ENCODE measurements at places on chromosomes 5 and 9. TPM values are rescaled to one million over a fixed set of nuclear protein-coding genes. Genes with fewer than 3 reads are reported as not detected.

The PDGFRB gene
- total RNA-seq, result 186 TPM

The SLC34A1 gene
- total RNA-seq, result not detected

The SLC25A46 gene
- 50.7 TPM for total RNA-seq

The PCDH12 gene
- 0.15 TPM for total RNA-seq

The KIF12 gene
- not detected for total RNA-seq

The FAM221B gene
- not detected for total RNA-seq

- H3K4me1 ChIP-seq, result no peaks in the 10 kb centered on the region
- no peak overlapping the region for H3K4me3 ChIP-seq
- H3K27ac ChIP-seq, result no peak overlapping the region
- no peak for DNase-seq
- H3K36me3 ChIP-seq, result peaks cover 4% of the 10 kb centered on the region
These were observed 150.7 kb upstream of the RASGRF2 start for GRCh38 chr5:80809451-80809850.

DNA sequence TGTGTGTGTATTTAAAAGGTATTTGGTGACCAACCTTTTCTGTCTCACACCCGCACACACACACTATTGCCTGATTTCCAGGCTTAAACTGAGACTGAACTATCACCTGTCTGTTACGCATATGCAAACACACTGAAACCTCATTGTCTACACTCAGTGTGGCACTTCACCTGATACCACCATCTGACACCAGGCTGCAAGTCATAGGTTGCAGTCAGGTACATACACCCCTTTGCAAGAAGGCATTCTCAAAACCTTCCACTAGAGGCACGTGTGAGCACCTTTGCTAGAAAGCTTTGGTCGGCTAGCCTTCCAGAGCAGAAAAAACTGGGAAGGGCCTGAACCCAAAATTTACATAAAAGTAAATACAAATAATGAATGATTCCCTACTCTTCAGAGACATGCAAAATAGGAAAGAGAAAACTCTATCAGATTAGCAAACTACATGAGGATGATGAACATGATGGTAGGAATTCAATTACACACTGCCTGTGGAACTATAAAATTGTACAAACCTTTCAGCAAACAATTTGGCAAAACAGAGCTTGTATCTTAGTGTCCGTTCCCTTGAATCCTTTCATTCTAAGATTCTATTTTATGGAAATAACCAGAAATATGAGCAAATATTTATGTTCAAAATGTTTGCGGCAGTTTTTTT lies 5.9 kb upstream of the FOXD1 start:
- no peak overlapping the region for H3K4me3 ChIP-seq
- DNase-seq, result peak; percentile 58
- no peaks in the 10 kb centered on the region for H3K36me3 ChIP-seq

DNA sequence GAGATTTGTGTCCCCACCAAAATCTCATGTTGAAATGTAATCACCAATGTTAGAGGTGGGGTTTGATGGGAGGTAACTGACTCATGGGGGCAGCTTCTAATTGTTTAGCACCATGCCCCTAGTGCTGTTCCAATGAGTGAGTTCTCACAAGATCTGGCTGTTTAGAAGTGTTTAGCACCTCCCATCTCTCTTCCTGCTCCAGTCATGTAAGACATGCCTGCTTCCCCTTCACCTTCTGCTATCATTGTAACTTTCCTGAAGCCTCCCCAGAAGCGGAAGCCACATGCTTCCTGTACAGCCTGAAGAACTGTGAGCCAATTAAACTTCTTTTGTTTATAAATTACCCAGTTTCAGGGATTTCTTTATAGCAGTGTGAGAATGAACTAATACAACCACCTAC lies 170.5 kb downstream of the NDUFS4 start:
- H3K27me3 ChIP-seq, result peaks cover 20% of the 10 kb centered on the region
- no peak overlapping the region for H3K4me3 ChIP-seq
- no peak for DNase-seq
- H3K27ac ChIP-seq, result no peak overlapping the region
- no peaks in the 10 kb centered on the region for H3K36me3 ChIP-seq
- H3K4me1 ChIP-seq, result no peaks in the 10 kb centered on the region

DNA sequence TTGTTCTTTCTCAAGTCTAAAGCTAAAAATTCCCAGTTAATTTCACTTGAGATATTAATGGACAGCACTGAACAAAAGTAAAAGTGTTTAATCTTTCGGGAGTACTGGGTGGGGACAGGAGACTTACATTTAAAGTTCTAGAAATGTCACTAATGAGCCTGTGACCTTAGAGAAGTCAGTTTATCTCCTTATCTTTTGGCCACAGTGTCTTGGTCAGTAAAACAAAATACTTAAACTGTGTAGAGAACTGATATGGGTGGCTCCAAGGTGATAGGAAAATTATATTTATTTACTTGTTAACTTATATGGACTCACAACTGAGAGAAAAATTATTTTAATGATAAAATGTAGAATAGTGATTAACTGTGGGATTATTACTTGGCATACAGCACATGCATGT lies 8.9 kb downstream of the IPO11 start:
- no peak overlapping the region for H3K27ac ChIP-seq
- no peaks in the 10 kb centered on the region for H3K27me3 ChIP-seq
- no peaks in the 10 kb centered on the region for H3K4me1 ChIP-seq
- H3K4me3 ChIP-seq, result no peak overlapping the region
- H3K36me3 ChIP-seq, result no peaks in the 10 kb centered on the region

GRCh38 chr5:58871648-58872242 lies 288.9 kb downstream of the RAB3C start:
- H3K36me3 ChIP-seq, result no peaks in the 10 kb centered on the region
- H3K4me1 ChIP-seq, result no peaks in the 10 kb centered on the region
- H3K27me3 ChIP-seq, result no peaks in the 10 kb centered on the region
- DNase-seq, result peak; percentile 25

DNA sequence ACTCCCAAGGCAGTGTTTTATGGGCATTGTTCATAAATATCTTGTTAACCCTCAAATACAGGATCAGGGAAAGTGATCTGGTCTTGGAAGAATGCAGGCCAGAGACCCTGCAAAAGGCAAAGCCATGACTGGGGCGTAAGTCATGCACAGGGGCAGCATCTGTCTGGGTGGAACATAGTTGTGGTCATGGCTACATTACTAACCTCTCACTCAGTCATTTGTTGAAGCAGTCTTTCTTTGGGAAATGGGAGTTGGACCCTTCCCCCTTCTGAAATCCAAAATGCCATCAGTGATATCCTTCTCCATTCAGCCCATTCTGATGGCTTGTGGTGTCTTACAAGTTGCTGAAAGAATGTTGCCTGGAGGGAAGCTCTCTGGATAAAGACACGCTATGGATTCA lies 68.1 kb downstream of the GDNF start:
- H3K27me3 ChIP-seq, result no peaks in the 10 kb centered on the region
- peak overlapping the region; percentile 92 for H3K27ac ChIP-seq
- peak overlapping the region; percentile 70 for H3K4me3 ChIP-seq
- peaks cover 68% of the 10 kb centered on the region for H3K4me1 ChIP-seq
- peak; percentile 99 for DNase-seq

GRCh38 chr5:60520451-60521227 lies 179.3 kb downstream of the DEPDC1B start:
- H3K36me3 ChIP-seq, result no peaks in the 10 kb centered on the region
- peaks cover 4% of the 10 kb centered on the region for H3K27me3 ChIP-seq

- H3K27me3 ChIP-seq, result peaks cover 40% of the 10 kb centered on the region
- H3K4me3 ChIP-seq, result no peak overlapping the region
- no peaks in the 10 kb centered on the region for H3K4me1 ChIP-seq
- no peak overlapping the region for H3K27ac ChIP-seq
- no peak for DNase-seq
These were observed 24.0 kb downstream of the ZDHHC11B start for GRCh38 chr5:760363-761058.

DNA sequence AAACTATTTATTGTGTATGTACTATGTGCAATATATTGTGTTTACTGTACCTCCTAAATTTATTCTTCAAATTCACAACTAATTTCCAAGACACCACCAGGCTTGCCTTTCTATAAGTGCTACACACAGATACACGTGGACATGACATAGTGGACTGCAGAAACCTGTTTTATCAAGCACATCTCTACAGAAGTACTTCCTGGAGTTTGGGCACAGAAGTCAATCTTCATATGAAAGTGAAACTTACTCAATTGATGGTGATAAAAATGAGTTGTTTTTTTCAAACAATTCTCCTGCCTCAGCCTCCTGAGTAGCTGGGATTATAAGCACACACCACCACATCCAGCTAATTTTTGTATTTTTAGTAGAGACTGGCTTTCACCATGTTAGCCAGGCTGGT lies 57.6 kb downstream of the NLN start:
- no peak overlapping the region for H3K27ac ChIP-seq
- peaks cover 42% of the 10 kb centered on the region for H3K36me3 ChIP-seq
- no peak for DNase-seq
- peaks cover 33% of the 10 kb centered on the region for H3K4me1 ChIP-seq

GRCh38 chr9:79962836-79963235 lies 391.1 kb downstream of the TLE4 start:
- H3K4me1 ChIP-seq, result no peaks in the 10 kb centered on the region
- H3K27me3 ChIP-seq, result peaks cover 9% of the 10 kb centered on the region

- peaks cover 4% of the 10 kb centered on the region for H3K36me3 ChIP-seq
- H3K4me3 ChIP-seq, result no peak overlapping the region
- H3K4me1 ChIP-seq, result peaks cover 39% of the 10 kb centered on the region
- DNase-seq, result no peak
- peaks cover 2% of the 10 kb centered on the region for H3K27me3 ChIP-seq
These were observed 50.8 kb downstream of the WWC1 start for GRCh38 chr5:168342151-168342825.

- peaks cover 38% of the 10 kb centered on the region for H3K4me1 ChIP-seq
- no peaks in the 10 kb centered on the region for H3K36me3 ChIP-seq
- H3K4me3 ChIP-seq, result no peak overlapping the region
These were observed 92.0 kb upstream of the RAI14 start for GRCh38 chr5:34563931-34564709.

GRCh38 chr9:24036459-24036858 lies 210.4 kb upstream of the ELAVL2 start:
- no peaks in the 10 kb centered on the region for H3K4me1 ChIP-seq
- no peak overlapping the region for H3K4me3 ChIP-seq
- H3K27me3 ChIP-seq, result no peaks in the 10 kb centered on the region

- H3K27ac ChIP-seq, result no peak overlapping the region
- H3K4me3 ChIP-seq, result no peak overlapping the region
- no peaks in the 10 kb centered on the region for H3K36me3 ChIP-seq
- peak; percentile 4 for DNase-seq
These were observed 21.5 kb downstream of the SMIM23 start for GRCh38 chr5:171806976-171807747.

DNA sequence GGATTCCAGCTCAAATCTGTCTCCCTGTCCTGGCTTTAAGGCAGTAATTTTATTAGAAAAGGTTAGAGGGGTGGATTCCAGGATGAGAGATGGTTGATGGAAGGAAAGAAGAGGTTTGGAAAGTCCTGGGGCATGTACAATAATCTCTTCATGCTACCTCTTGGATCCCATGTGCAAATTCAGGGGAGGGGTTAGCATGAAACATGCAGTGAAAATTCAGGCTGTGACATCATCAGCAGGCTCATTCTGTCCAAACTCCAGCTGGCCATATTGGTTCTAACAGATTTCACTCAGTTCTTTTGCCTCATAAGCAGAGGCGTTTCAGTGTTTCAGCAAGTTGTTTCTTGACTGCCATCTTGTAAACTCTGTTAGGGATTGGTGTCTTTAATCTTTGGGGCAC lies 55.4 kb downstream of the CYSTM1 start:
- DNase-seq, result no peak
- H3K4me1 ChIP-seq, result peaks cover 8% of the 10 kb centered on the region
- H3K27ac ChIP-seq, result no peak overlapping the region
- H3K36me3 ChIP-seq, result no peaks in the 10 kb centered on the region
- H3K27me3 ChIP-seq, result peaks cover 7% of the 10 kb centered on the region

DNA sequence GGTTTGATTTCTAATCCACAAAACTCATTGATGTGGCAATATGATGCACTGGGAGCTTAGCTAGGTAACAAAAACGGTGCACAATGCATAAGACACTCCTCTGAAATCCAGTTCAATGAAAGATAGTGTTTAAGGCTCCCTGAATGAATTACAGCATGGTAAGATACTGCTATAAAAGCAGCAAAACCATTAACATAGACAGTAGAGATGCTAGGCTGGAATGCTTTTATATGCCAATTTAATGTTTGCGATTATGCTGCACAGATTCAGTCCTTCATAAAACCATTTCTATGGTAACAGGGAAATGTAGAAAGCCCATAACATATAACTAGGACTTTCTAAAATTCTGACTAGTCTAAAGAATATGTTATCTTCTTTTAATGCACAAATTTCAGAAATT lies 180.8 kb upstream of the NUDT12 start:
- no peaks in the 10 kb centered on the region for H3K36me3 ChIP-seq
- no peaks in the 10 kb centered on the region for H3K4me1 ChIP-seq
- DNase-seq, result no peak
- H3K4me3 ChIP-seq, result no peak overlapping the region

DNA sequence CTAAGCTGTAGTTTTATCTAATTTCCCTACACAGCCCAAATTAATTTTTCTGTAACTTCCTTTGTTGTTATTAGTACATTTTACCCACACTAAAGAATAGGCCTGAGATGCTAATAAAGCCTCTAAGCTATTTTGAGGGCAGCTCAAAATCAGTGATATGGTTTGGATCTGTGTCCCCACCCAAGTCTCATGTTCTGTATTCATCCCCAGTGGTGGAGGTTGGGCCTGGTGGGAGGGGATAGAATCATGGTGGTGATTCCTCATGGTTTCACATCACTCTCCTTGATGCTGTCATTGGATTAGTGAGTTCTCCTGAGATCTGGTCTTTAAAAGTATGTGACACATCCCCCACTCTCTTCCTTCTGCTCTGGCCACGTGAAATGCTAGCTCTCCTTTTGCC lies 27.3 kb downstream of the LURAP1L start:
- no peak overlapping the region for H3K4me3 ChIP-seq
- H3K4me1 ChIP-seq, result peaks cover 23% of the 10 kb centered on the region
- no peaks in the 10 kb centered on the region for H3K36me3 ChIP-seq
- no peak for DNase-seq
- no peaks in the 10 kb centered on the region for H3K27me3 ChIP-seq
- H3K27ac ChIP-seq, result peak overlapping the region; percentile 20

- no peak within 1 kb of the TSS for H3K27ac ChIP-seq
- no peaks in the 10 kb centered on the region for H3K36me3 ChIP-seq
- no peak within 1 kb of the TSS for H3K4me3 ChIP-seq
- peaks cover 1% of the 10 kb centered on the region for H3K27me3 ChIP-seq
These were observed at the start of gene CSF2 for GRCh38 chr5:132073231-132074013. TSS of gene CSF2 (plus strand) at chr5:132073789. CDS start at chr5:132073824, 35 bp downstream.

- H3K36me3 ChIP-seq, result no peaks in the 10 kb centered on the region
- no peak overlapping the region for H3K27ac ChIP-seq
- H3K27me3 ChIP-seq, result peaks cover 16% of the 10 kb centered on the region
- no peaks in the 10 kb centered on the region for H3K4me1 ChIP-seq
- H3K4me3 ChIP-seq, result no peak overlapping the region
- DNase-seq, result no peak
These were observed 21.1 kb upstream of the IL9 start for GRCh38 chr5:135916638-135917263.

GRCh38 chr5:95631255-95631958 lies 11.5 kb downstream of the GPR150 start:
- H3K4me3 ChIP-seq, result peak overlapping the region; percentile 48
- DNase-seq, result peak; percentile 75
- H3K27ac ChIP-seq, result peak overlapping the region; percentile 87
